T-cell (primary cell): ENCODE measurements at places on chromosomes 3 and 15.

- DNase-seq, result no peak
Measured at GRCh38 chr3:109355625-109356441, 18.5 kb upstream of the DPPA4 start.

- DNase-seq, result no peak
Measured at GRCh38 chr3:16455001-16455400, 58.5 kb downstream of the RFTN1 start.

- DNase-seq, result no peak
Measured at GRCh38 chr3:12782172-12782815, 14.2 kb upstream of the CAND2 start.

DNA sequence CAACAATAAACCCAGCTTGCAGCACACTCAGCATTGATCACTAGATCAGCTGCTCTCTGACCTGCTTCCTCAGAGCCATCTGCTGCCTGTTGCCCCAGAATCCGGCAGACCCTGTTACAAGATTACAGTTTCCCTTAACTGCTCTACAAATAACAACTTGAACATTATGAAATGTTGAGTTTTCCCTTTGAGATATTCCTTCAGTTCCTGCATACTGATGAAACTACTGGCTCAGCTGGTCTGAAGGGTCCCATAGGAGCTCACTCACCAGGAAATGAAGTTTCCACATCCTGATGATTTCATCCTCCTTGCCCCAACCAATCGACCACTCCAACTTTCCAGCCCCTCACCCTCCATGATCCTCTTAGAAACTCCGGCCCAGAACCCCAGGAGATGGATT, 281.9 kb downstream of the OCA2 start:
- DNase-seq, result no peak

- no peak for DNase-seq
Measured at GRCh38 chr15:50030456-50030855, 88.6 kb downstream of the ATP8B4 start.

DNA sequence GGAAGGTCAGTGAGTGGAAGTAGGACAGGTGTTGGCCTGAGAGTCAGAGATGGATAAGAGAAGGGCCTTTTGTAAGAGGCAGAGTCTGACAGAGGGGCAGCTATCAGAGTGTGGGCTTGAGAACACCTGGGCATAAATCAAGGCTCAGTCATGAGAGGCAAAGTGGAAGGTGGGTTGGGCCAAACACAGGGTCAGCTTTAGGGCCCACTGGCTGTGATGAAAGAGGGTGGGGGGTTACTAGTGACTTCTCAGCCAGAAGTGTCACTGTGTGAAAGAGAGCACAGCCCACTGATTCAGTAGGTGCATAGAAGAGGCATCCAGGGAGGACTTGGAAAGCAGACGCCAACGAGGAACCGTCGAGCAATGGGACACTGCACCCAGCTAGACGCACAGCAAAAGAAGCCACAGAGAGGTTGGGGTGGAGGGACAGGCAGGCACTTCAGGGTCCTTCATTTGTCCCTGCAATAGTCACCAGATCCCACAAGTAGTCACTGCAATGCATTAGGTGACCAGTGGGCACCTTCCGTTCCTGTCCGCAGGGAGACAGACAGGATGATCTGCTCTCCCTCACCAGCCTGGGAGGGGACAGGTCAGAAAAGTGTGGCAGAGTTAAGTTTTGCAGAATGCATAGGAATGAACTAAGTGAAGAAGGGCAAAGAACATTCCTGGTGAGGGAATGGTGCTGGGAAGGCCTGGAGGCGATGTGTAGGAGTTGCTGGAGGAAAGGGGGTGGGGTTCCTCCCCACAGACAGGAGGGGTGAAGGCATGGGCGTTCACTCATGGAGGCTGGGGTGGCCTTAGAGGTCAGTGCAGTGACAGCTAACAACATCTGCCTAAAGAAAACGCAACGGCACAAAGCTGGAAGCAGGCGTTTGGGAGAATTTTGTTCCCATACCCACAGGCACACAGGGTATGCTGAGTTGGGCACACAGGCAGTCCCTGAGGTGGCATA, 36.3 kb downstream of the MESD start:
- DNase-seq, result no peak

- DNase-seq, result no peak
Measured at GRCh38 chr3:54696313-54696712, 231.5 kb downstream of the LRTM1 start.

DNA sequence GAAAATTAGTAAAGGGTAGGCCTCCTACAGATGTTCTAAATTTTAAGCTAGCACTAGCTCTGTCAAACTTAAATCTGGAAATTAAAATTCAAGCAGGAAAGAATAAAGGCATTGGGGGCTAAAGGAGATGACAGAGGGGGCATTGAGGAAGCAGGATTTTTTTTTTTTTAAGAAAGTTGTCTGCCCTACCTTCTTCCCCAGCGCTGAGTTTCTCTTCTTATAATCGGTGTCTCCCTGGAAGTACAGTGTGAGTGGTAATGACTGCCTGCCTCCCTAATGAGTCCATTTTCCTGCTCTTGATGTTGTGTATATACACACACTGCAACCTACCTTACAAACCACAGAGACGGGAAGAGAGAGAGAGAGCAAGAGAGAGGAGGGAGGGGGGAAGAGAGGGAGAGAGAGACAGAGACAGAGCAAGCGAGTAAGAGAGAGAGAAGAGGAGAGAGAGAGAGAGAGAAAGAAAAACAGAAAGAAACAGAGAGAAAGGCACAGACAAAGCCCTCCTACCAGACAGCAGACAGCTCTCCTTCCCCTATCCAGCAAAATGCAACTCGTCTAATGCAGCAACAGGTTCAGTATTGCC, 47.0 kb downstream of the ZBTB20 start:
- no peak for DNase-seq

GRCh38 chr15:41610048-41610447, 50.2 kb upstream of the MGA start:
- DNase-seq, result no peak
